Neural crest cell (in vitro differentiated cells): ENCODE measurements at places on chromosomes 3 and 15.

DNA sequence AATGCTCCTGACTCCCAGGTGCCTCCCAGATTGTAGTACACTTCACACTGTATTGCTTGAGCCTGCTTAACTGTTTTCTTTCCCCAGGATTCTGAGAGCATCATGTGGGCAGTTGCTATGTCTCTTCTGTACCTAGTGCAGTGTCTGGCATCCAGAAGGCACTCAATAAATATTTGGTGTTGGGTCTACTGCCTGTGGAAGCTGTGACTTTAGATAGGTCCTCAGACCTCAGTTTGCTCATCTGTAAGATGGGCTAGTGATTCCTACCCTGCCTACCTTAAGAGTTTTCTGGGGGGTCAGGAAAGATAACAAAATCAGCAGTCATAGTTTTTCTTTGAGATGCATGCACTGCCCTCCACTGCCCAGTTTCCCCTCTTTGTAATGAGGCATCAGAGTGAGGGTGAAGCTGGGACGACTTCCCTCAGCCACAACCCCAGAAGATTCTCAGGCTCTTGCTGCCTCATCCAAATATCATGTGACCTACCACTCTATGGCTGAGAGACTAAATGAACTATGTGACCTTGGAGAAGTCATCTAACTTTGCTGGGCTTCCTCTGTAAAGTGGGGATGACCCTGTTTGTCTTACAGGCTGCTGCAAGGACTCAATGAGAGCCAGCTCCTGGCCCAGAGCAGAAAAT is 50.4 kb downstream of the ATP2B2 start:
- no peaks in the 10 kb centered on the region for H3K4me1 ChIP-seq
- DNase-seq: no peak
- H3K27ac ChIP-seq: no peak overlapping the region
- no peak overlapping the region for H3K4me3 ChIP-seq
- peaks cover 82% of the 10 kb centered on the region for H3K27me3 ChIP-seq

- H3K36me3 ChIP-seq: peaks cover 6% of the 10 kb centered on the region
- no peak for DNase-seq
- H3K4me1 ChIP-seq: no peaks in the 10 kb centered on the region
- H3K27me3 ChIP-seq: no peaks in the 10 kb centered on the region
- no peak overlapping the region for H3K27ac ChIP-seq
Observed at GRCh38 chr15:23503576-23503975, 56.5 kb upstream of the GOLGA6L2 start.

- no peak overlapping the region for H3K27ac ChIP-seq
- no peak overlapping the region for H3K4me3 ChIP-seq
- H3K36me3 ChIP-seq: no peaks in the 10 kb centered on the region
Observed at GRCh38 chr15:42363487-42363886, 4.2 kb downstream of the CAPN3 start.

DNA sequence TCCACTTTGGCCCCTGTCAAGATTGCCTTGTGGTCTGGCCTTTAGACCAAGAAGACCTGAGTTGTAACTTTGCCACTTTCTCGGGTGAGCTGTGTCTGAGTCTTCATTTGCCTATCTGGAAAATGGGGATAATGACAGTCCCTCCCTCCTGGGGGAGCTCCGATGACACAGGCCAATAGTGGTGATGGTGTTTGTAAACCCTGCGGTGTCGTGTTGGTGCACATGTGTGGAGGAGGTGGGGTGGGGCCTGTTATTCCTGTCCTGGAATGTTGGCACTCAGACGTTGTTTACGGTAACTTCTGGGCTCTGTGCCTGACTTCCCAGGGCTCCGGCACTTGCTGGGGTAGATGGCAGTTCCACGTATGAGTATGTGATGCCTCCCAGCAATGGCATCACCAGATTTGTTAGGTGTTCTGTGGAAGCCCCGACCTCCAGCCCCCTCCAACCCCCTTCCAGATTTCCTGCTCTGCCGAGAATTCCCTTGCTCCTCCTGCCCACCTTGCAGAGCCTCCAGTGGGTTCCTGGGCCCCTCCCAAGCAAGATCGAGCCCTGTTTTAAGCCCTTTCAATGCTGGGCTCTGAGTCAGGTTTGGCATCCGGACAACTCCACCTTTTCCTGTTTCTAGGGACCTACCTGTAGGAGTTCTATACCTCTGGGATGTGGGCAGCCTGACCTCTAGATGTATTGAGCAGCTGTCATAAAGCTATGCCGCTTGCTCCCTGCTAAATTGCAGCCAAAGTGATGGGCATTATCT is 31.4 kb downstream of the HRH1 start:
- H3K4me3 ChIP-seq: no peak overlapping the region
- H3K27ac ChIP-seq: no peak overlapping the region
- no peaks in the 10 kb centered on the region for H3K4me1 ChIP-seq
- DNase-seq: no peak
- H3K36me3 ChIP-seq: no peaks in the 10 kb centered on the region
- H3K27me3 ChIP-seq: peaks cover 25% of the 10 kb centered on the region
